ENCODE measurements at places on chromosomes 16 and 17.

DNA sequence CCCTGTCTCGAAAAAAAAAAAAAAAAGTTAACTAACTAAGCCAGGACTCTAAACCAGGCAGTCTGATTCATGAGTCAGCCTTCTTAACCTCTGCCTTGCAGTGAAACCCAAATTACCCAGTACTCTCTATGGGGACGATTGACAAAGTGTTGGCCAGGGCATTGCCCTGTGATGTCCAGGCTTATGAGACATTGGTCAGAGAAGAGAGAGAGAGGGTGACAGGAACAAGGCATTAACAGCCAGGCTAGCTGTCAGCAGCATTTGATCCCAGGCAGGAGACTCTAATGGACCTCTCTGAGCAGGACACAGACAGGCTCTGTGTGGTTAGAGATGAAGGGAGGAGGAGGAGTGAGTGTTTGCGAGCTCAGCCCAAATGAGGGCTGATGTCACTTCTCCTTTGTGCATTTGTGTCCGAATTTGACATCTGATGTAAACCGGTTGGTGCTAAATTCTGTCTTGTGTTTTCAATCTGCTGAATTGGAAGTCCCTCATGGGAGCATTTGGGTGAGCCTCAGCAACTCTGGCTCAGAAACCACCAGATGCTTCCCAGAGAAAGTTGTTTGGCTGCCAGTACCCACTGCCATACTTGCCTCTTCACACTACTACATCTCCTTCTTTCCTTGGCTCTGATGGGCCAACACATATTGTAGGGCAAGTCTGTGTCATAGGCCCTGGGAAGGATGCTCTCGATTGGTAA, 4.3 kb upstream of the MYL4 start:
- DNase-seq = peak; percentile 56

DNA sequence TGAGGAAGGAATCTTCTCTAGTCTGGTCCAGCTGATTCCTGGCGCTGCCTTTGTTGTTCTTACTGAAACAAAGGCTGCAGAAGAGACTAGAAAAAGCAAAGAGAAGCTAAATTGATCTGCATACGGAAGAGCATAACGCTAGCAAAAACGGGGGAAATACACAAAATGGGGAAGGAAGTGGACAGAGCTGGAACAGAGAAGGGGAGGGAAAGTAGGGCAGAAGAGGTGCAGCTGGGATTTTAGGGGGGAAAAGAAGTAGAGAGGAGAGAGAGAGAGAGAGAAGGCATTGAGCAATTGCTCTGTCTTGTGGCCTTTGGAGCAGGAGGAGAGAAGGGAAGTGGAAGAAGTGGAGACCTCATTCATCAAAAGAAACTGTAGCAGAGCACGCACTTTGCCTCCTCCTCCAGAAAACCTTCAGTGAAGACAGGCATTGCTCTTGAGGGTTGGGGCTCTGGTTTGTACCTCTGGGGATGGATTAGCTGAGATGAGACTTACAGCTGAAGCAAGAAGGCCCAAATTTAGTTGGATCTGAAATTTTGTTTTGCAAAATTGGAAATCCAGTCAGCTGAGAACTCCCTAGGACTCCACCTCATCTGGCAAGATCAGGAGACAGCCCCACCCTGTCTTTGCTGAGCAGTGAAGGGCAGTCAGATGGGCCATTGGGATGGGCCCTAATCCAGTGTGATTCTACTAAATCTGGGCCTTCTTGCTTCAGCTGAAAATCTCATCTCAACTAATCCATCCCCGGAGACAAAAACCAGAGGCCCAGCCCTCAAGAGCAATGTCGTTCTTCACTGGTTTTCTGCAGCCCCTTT, 55.8 kb downstream of the CDRT4 start:
- DNase-seq = no peak

DNA sequence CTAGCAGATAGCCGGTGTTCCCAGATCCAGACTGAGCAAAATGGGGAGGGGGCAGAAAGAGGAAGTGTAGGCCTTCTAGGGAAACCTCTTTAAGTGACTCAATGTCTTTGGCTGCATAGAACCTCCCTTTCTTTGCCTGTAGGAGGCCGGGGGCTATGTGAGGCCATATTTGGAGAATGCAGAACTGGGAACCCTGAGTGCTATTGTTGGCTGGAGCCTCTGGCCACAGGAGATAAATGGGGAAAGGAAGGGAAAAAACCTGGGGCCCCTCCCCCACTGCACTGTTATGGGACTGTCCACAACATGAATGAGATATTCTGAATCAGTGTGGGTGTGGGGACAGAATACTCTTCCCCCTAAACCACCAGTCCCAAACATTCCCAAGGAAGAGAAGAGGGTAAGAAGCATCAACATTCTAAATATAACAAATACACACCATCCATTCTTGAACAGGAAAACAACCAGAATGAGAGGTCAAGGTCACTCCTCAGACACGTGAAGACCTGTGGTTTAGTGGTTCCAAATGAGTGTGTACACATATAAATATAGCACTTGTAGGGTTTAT, 2.4 kb downstream of the VPS25 start:
- peak; percentile 73 for DNase-seq

DNA sequence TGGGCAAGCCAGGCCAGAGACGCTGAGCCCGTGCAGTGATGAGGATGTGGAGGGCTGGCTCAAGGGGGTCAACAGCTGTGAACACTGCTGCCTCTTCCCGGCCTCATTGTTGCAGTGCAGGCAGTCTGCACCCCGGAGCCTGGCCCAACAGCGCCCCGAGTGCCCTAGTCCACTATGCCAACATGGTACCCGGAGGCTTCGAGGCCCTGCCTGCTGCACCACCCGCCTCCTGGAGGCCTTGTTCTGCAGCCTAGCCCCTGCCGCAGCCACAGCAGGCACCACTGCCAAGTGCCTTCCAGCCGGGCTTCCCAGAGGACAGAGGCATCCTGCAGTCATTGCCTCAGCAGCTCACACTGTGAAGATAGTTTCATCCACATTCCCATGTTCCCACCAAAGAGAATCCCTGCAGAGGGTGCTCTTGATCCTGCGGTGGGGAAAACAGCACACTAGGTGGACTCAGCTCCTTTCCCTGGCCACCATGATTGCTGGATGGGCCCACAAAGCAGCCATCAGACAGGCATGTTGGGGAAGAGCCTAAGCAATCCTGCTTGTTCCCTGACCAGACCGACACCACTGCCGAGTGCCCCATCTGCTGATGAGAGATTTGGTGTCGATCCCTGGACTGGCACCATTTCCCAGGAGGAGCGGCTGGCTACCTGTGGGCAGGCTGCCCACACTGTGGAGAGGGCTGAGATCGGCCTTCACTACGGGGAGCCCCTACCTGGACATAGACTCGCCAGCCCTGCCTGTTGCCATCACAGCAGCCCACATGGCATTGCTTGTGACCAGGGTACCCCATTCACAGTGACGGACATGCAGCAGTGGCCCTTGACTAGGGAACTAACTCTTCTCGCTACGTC, 44.9 kb downstream of the USP22 start:
- DNase-seq = no peak

- DNase-seq = no peak
Measured at GRCh38 chr17:60750640-60751039, 73.0 kb downstream of the BCAS3 start.

DNA sequence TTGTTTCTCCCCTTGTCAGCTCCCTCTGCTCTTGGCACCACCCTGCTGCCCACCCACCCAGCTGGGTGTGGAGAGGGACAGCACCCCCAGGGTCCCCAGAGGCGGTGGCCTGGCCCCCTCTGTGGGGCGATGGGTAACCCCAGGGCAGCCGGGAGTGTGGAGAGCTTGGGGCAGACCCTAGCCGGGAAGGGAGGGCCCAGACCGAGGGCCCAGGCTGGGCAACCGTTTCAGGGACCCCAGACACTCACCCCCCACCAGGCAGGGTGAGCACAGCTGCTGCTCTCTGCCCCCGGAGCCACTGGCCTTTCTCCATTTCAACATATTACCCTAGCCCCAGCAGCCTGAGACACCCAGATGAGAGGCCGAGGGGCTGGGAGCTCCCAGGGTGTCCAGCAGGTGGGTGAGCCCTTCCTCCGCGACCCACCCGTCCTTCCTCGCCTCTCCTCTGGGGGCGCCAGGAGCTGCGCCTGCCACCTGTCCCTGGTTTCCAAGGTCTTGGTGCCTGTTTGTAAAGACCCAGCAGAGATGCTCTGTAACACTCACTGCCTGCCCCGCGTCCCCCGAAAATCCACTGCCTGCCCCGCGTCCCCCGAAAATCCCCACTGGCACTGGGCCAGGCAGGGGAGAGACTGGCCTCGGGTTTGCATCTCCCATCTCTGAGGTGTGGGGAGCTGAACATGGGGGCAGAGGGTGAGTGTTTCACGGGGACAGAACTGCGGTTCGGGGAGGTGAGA, 45.4 kb downstream of the BAHCC1 start:
- DNase-seq = no peak

- DNase-seq = peak; percentile 25
Measured at GRCh38 chr16:15829460-15829859, 27.4 kb downstream of the MYH11 start.

- peak; percentile 36 for DNase-seq
Measured at GRCh38 chr17:57211543-57211942, 44.8 kb upstream of the MSI2 start.

DNA sequence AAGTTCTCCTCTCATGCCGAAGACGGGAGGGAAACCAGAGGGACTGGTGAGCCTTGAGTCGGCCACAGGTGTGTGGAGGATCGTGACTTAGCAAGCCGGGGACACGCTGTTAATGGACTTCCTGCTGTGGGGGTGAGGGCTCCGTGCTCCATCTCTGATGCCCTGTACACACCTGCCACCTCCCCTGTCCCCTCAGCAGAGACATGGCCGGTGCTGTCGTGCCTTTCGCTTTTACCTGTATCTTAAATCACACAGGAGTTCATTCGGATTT, 75.9 kb upstream of the ZNF750 start:
- no peak for DNase-seq

DNA sequence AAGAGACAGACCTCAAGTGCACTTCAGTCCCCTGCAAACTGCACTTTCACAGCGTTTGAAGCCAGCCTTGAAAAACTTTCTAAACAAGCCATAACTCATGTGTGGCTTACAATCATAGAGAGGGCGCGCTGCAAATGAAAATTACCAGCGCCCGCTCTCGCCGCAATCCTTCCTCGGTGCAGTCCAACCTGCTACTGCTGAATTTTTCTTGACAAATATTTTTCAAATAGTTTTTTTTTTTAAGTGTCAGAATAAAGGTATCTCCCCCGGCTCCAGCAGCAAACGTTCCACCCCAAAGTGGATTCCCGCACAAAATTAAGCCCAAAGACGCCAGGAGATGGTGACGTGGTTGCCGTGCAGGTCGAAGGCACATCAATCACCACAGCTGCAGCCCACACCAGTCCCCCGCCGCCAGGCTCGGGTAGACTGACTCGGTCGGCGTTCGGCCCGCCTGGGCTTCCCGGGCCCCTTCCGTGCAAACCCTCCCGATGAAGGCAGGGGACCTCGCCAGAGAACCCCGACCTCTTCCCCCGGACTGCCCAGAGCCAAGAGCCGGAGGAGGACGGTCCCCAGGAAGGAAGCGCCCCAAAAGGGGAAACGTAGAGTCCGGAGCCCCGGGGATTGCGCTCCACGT, 630 bp downstream of the GRB2 start:
- DNase-seq = peak; percentile 31

DNA sequence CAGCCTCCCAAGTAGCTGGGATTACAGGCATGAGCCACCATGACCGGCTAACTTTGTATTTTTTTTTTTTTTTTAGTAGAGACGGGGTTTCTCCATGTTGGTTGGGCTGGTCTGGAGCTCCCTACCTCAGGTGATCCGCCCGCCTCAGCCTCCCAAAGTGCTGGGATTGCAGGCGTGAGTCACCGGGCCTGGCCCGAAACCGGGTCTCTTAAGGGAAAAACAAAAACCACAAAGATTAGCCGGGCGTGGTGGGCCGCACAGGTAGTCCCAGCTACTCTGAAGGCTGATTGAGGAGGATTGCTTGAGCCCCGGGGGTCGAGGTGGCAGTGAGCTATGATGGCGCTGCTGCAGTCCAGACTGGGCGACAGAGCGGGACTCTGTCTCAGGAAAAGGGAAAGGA, 19.9 kb upstream of the RBL2 start:
- DNase-seq = no peak

DNA sequence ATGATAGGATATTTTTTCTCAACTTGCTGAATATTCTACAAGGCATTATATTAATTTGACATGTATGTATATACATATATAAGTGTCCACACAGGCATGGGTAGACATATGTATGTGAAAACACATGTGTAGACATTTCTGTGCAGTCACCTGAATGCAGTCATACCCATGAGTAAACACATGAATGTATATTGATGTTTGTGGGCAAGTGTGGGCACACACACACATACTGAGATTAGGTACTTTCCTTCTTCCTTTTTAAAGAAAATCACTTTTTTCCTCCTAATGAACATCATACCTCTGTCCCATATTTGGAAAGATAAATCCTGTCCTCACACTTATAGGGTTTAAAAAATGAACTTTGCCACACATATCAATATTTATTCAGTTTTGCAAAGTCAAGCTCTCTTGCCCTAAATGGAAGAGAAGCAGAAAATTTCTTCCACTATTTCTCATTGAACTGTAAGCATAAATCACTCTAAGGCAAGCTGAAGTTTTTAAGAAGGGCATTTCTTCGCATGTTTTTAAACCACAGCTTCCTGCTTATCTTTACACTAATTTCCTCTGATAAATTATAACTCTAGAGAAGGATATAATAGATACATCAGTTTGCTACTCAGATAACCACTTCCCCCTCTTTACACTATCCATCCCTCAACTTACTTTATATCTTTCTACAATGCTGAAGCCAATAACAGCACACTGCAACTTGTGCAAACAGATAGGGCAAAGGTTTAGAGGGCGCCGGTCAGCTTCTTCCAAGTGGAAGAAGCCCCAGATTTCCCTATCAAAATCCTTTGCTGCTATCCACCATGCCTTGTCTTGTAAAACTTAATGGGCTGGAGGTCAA, 49.6 kb upstream of the LRRC37A3 start:
- DNase-seq = no peak

GRCh38 chr17:225551-225950, 44.1 kb upstream of the DOC2B start:
- no peak for DNase-seq

DNA sequence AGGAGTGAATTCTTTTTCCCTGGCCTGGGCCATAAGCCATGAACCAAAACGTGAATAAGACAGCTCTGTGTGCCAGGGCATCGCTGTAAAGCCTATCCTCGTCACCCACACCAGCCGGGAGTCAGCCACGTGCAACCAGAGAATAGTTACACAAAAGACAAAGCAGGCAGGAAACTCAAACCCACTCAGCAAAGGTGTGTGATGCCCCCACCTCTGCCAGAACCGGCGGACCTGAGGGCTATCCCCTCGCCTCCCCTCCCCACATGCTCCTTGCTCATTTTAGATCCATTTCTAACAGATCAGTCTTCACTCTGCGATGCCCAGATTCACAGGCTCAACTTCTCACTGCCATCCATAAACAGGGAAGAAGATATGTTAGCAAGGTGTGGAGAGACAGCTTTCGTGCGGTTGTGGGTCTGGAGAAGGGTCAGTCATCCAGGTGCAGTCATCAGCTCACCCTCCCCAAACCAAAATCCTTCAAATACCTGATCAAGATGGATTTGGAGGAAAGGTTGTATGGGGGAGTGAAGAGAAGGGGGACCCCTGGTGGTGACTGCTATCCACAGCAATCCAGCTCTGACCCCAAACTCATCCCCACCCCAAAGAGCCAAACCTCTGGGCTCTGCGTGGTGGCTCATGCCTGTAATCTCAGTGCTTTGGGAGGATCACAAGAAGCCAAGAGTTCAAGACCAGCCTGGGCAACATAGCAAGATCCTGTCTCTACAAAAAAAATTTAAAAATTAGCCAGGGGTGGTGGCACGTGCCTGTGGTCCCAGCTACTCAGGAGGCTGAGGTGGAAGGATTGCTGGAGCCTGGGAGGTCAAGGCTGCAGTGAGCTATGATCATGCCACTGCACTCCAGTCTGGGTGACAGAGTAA, 219.2 kb downstream of the C16orf78 start:
- DNase-seq = peak; percentile 19

Data from fibroblast of skin of right biceps (primary cell).